ENCODE measurements at places on chromosomes 13 and 19.
A peak's percentile ranks its signal among the peaks of the same experiment; 100 is the strongest.

GRCh38 chr19:14325134-14325533 is 56.1 kb upstream of the ADGRE5 start:
- no peak for DNase-seq

DNA sequence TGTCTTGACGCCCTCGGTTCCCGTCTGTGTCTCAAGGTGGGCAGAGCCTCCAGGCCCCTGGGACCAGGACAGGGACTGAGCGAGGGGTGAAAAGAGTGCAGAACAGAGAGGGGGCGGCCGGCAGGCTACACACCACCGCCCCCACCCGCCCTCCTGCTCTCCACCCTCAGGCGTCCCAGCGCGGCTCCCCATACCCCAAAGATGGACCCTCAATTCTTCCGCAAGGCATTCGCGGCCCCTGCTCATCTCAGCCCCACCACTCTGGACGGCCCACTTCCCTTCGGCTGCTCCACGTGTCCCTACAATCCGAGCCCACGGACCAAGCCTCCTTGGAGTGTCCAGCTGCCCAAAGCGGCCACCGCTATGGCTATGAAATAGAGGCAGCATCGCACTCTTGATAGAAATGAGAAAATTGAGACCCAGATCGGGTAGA is 1.8 kb downstream of the KLF16 start:
- no peak for DNase-seq

- no peak for DNase-seq
Measured at GRCh38 chr13:75806117-75806516, 170.0 kb downstream of the LMO7 start.

DNA sequence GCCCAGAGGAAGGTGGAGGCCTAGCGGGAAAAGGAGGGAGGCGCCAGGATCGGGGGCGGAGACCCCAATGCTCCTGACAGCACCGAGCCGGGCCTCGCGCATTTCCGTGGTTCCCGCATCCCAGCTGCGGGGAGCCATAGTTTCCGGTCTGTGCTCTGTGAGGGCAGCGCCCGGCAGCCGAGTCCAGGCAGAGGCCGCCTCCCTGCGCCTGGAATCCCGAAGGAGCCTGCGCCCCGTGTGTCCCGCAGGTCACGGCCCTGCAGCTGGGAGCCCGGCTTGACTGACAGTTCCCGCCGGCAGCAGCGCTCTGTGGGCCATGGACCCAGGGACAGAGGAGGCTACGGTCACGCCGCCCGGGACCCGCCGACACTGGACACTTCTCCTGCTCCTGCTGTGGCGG is 74.6 kb upstream of the C13orf46 start:
- no peak for DNase-seq

GRCh38 chr19:10876459-10877240 is 5.3 kb downstream of the CARM1 start:
- no peak for DNase-seq

- no peak for DNase-seq
Measured at GRCh38 chr13:102227741-102228140, 174.1 kb downstream of the FGF14 start.

DNA sequence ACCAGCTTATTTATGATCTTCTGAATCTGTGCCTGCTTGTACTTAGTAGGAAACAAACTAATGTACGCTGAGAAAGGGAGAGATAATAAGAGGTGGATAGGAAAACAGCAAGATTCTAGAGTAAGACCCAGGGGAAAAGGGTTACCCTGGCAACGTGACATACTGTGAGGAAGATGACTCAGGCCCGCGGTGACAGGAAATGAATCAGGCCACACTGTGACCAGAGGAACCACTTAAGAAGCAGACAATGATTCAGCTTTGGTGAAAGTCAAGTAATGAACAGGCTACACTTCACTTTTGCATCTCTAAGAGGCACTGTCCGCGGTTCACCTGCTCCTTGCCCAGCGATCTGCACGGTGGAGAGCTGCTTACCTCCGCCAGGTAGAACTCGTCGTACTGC is 158.2 kb downstream of the NALCN start:
- no peak for DNase-seq

- no peak for DNase-seq
Measured at GRCh38 chr13:100659578-100659977, 15.0 kb downstream of the TMTC4 start.

DNA sequence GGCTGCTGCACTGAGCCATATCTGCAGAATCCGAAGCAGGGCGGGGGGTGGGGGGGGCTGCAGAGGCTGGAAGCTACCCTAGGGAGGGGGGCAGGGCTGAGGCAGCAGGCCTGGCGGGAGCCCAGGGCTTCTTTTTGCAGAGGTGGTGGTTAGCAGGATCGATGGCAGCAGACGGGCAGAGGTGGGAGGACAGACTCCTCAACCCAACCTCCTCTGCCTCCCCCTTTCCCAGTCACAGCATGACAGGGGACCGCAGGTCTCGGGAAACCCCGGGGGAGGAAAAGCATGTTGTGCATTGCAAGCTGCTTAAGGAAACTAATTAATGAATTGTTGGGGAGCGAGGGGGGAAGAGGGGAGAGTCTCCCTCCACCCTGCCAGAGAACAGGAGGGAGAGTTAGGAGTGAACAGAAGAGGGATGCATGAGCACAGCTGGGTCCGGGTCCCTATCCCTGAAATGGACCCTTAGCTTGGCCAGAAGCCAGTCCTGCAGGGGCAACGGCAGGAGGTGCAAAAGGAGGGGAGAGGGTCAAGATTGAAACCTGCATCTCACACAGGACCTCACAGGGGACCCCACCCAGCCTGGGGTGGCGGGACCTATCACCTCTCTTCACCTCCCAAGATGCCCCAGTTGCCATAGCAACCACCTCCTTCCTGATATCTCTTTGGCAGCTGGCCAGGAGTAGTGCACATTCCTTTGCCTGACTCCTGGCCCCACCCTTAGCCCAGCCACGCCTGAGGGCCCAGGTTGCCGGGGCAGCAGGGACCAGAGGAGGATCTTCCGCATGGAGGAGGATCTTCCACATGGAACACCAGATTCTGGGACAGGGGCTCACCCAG is 1.8 kb downstream of the FXYD7 start:
- DNase-seq = peak; percentile 94

- DNase-seq = no peak
Measured at GRCh38 chr13:39556866-39557265, 46.1 kb downstream of the LHFPL6 start.

GRCh38 chr13:111241006-111241755 is 79.3 kb upstream of the TEX29 start:
- no peak for DNase-seq

DNA sequence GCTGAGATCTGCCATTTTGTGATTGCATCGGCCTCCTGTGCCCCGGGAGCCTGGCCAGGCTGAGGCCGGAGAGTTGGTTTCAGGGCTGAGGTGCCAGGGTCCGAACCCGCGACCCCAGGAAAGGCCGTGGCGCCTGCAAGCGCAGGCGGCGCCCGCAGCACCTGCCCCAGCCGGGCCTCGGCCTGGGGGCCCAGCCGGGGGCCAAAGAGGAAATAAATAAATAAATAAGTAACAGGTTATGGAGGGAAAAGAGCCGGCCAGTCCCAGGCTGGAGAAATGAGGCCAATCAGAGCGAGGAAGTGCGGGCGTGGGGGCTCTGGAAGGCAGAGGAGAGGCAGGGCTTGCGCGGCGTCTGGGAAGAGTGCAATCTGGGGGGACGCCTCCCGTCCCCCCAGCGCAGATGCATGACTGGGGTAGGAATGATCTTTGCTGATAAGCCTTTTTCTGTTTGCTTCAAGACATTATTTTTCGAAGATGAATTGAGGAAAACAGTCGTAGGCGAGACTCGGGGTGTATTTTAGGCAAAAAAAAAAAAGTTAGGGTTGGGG is 145.6 kb upstream of the ZNF536 start:
- no peak for DNase-seq

- DNase-seq = no peak
Measured at GRCh38 chr19:53994811-53995210, 3.4 kb downstream of the CACNG6 start.

GRCh38 chr19:42794765-42795164 is 29.3 kb upstream of the PSG8 start:
- DNase-seq = no peak

DNA sequence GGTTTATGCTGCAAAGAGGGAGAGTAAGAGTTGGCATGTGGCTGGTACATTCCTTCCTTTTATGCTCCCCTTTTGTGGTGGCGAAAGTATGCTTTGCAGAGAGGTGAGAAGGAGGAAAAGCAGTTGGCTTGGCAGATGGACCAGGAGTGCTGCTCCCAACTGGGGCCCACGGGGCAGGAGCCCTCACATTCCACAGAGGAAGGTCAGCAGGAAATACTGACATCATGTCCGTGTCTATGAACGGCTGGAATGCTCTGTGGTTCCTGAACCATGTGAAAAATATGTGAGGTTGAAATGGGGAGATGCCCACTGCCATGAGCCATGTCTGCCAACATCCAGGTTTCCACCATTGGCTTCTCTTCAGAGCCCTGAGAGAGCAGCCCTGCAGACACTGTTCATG is 33.3 kb upstream of the GAS6 start:
- peak; percentile 94 for DNase-seq

DNA sequence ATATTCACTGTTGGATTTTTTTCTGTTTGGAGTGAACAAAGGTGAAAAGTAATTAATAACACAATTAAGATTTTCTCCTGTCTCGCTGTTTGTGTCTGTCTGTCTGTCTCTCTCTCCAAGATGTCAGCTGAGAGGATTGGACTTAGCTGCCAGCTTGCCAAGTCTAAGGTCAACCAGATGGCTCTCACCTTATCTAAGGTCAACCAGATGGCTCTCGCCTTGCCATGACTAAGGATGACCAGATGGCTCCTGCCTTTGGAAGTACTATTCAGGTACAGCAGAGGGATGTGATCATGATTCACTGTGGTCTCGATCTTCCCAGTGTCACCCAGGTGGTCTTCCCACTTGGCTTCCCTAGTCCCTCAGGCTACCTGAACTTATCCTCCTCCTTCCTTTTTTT is 1436.4 kb downstream of the UQCRFS1 start:
- no peak for DNase-seq

- DNase-seq = no peak
Measured at GRCh38 chr13:31543190-31543589, 196.1 kb upstream of the RXFP2 start.

- DNase-seq = no peak
Measured at GRCh38 chr19:39913682-39914333, 20.6 kb downstream of the FCGBP start.

- DNase-seq = no peak
Measured at GRCh38 chr13:50873467-50873866, 30.0 kb upstream of the DLEU7 start.

GRCh38 chr13:79867254-79867653 is 386.3 kb downstream of the NDFIP2 start:
- no peak for DNase-seq

- DNase-seq = no peak
Measured at GRCh38 chr13:60931858-60932546, 483.6 kb downstream of the PCDH20 start.

- DNase-seq = no peak
Measured at GRCh38 chr19:53945441-53945840, 17.3 kb upstream of the CACNG8 start.

- no peak for DNase-seq
Measured at GRCh38 chr19:1097810-1098176, 2.6 kb upstream of the POLR2E start.

- DNase-seq = no peak
Measured at GRCh38 chr13:110259651-110260050, 47.3 kb downstream of the COL4A1 start.

DNA sequence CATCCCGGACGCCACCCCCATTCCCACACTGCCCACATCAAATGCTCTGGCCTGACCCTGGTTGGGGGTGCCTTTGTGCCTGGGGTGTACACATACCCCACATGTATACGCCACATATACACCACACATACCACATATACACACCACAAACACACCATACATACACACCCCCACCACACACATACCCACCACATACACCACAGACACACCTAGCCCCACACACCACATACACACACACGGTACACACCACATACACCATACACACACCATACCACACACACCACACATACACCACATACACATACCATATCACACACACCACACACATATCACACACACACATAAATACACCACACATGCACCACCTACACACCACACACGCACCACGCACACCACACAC is 10.2 kb downstream of the ERFL start:
- no peak for DNase-seq

- no peak for DNase-seq
Measured at GRCh38 chr13:113460064-113460555, 6.8 kb upstream of the ADPRHL1 start.

Data from RWPE2 (cell line).